Gastrocnemius medialis (tissue), 4 donors: ENCODE measurements at places on chromosomes 2 and 18. TPM values are rescaled to one million over a fixed set of nuclear protein-coding genes. Genes with fewer than 3 reads are reported as not detected.

The NTSR2 gene
- 0.85 TPM for total RNA-seq

The MC2R gene
- total RNA-seq = not detected

The DYNC1I2 gene
- 51.5 TPM for total RNA-seq

The ESPNL gene
- not detected for total RNA-seq

The POTEE gene
- total RNA-seq = not detected

The DNER gene
- 0.41 TPM for total RNA-seq

The ANO7 gene
- total RNA-seq = 0.10 TPM

The KLHL41 gene
- total RNA-seq = 2,613 TPM

The UGT1A1 gene
- not detected for total RNA-seq

The MC5R gene
- not detected for total RNA-seq

The PLGLB2 gene
- 2.3 TPM for total RNA-seq

The CTAGE1 gene
- total RNA-seq = not detected

The NT5C1B gene
- not detected for total RNA-seq

DNA sequence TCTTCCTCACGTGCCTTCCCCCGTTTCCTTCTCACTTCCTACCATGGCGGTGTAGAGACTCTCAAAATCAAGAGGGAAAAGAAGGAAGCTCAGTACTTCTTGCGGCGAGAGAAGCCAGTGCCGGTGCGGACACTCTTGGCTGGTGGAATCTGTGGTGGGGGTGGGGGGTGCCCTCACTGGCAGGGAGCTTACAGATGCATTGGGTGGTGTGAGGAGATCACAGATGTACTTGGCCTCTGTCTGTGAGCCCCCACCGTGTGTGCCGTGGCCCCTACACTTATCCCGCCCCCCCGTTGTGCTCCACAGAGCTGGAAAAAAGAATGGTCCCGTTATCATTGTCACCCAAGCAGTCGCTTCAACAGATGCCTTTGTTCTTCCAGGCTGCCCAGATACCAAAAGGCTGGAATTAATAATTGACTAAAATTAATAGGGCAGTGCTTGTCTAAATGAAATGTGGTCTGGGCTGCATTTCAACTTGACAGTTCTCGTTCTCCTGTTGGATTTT lies 79.8 kb downstream of the VAPA start:
- no peak for DNase-seq

- DNase-seq = no peak
These were observed at the start of gene ERFE for GRCh38 chr2:238158509-238159070. ERFE (plus strand) TSS chr2:238158970; CDS start chr2:238159008, 38 bp downstream.

GRCh38 chr2:233168445-233168844 lies 83.0 kb upstream of the ATG16L1 start:
- DNase-seq = no peak

GRCh38 chr2:55049043-55049820 lies 1.0 kb downstream of the RTN4 start:
- DNase-seq = peak; percentile 82

DNA sequence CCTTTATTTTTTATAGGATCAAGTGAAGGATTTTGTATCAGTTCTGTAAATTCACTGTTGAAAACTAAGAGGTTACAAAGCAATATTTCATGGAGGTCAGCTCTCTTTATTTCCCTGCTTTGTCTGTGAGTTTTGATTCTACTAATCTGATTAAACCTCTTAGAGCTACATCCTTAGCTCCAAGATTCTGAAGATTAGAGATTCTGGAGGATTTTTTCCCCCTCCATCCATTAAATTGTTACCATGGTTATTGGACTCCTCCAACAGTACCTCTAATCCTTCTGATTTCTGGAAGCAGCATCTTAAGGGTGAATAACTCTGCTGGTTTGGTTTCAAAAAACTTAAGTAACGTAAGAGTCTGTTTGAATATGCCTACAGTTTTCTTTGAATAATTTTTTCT lies 110.0 kb downstream of the TANC1 start:
- DNase-seq = no peak

GRCh38 chr2:18552351-18553077 lies 7.9 kb downstream of the RDH14 start:
- DNase-seq = no peak

DNA sequence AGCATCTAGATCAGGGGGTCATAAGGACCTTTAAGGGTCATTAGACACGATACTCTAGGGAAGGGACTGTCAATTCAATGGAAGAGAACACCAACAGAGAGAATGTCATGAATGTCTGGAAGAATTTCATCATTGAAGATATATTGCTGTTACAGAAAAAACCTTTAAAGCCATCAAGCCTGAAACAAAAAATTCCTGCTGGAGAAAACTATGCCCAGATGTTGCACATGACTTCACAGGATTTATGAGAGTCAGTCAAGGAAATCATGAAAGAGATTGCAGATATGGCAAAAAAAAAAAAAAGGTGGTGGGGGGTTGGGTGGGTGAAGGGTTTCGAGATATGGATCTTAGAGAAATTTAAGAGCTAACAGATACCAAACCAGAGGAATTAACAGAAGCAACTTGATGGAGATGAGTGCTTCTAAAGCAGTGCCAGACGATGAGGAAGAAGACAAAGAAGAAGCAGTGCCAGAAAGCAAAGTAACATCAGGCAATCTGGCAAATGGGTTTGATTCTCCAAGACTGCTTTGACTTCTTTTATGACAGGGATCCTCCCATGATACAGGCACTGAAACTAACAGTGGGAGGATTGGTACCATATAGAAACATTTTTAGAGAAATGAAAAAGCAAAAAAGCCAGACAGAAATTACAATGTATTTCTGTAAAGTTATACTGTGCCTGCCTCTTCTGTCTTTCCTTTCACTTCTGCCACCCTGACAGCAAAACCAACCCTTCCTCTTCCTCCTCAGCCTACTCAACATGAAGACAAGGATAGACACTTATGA lies 28.5 kb downstream of the MAP4K3 start:
- DNase-seq = no peak

DNA sequence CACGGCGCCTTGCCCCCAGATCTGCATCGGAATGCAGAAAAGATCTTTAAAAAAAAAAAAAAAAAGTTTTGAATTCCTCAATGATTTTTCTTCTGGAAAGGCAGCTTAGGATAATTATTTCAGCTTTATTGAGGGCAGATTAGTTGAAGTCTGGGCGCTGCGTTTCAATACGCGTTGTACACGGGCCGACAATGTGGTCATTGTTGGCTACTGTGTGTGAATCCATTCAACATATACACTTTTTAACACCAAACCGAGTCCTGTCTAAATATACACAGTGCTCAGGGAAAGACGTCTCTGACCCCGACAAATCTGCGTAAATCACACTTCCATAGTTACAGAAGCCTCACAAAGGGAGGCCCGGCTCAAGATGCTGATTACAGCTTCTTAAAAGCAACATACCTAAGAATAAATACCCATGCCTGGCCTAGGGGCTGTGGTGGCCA lies 1.4 kb upstream of the SIX3 start:
- DNase-seq = no peak

DNA sequence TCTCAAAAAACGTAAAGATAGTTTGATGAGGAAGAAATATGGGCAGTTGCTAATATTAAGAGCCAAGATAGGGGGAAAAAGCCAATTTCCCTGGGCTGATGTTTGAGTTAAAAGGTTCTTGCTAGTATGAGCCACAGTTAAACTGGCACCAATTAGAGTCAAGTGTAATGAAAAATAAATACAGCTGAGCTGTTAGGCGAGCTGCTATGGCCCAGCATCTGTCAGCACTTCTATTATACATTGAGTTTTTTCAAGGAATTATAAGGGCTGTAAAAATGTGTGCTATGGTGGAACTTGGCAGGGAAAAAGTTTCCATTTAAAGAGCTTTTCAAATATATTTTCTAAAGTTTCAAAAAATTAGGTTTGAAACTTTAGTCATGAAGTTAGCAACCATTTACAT lies 279.6 kb downstream of the CYRIA start:
- DNase-seq = no peak

- no peak for DNase-seq
These were observed 335.0 kb upstream of the ACVR2A start for GRCh38 chr2:147509821-147510220.

DNA sequence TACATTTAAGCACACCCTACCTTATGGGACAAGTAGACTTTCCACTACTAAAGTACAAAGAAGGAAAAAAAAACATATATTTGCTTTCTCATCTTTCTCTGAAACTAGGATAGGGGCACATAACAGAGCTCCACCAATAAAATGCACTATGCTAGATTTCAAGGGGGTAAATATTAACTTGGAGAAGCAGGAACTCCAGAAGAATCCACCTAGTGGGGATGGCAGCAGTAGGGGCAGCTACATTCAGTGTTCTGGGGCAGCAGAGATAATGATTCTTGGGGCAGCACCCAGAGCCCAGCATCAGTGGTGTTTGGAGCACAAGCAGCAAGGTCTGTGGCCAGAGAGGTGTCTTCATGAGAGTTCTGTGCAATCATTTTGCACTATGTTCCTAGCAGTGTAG lies 64.7 kb downstream of the DTNB start:
- DNase-seq = no peak

DNA sequence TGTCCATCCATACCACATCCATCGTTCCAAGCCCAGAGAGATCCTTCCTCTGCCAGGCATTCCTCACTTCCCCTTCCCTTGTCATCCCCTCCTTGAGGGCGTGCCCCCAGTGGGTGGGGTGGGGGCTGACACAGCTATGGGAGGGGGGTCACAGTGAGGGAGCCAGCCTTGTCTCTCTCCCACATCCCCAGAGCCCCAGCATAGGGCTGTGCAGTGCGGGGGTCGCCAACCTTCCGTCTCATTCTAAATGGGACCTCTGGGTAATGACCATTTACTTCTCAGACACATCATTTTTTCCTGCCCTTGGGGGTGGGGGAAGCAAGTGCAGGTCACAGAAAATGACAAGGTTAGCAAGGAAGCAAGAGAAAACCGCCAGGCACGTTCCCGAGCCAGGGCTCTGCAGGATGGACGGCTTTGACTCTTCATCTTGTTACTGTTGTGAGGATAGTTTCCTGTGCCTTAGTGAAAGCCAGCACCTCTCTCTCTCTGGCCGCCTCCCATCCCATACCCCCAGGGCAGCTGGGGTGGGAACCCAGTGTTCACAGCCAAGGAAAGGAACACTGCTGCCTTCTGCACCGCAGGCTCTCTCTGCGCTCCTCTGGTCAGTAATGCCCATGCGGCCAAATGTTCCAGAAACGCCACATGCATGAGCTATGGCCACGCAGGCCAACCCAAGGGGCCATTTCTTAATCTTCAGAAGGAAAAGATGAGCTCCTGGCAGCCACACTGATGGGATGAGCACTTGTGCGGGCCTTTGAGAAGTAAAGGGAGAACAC lies 22.7 kb upstream of the OTOS start:
- no peak for DNase-seq

GRCh38 chr18:48800466-48800865 lies 150.3 kb downstream of the SMAD7 start:
- DNase-seq = peak; percentile 10

GRCh38 chr2:12164689-12165088 lies 418.3 kb downstream of the LPIN1 start:
- no peak for DNase-seq

- no peak for DNase-seq
These were observed 234.9 kb downstream of the SOCS6 start for GRCh38 chr18:70523792-70524182.

- DNase-seq = peak; percentile 65
These were observed 30.2 kb upstream of the RIOK3 start for GRCh38 chr18:23422751-23423418.

DNA sequence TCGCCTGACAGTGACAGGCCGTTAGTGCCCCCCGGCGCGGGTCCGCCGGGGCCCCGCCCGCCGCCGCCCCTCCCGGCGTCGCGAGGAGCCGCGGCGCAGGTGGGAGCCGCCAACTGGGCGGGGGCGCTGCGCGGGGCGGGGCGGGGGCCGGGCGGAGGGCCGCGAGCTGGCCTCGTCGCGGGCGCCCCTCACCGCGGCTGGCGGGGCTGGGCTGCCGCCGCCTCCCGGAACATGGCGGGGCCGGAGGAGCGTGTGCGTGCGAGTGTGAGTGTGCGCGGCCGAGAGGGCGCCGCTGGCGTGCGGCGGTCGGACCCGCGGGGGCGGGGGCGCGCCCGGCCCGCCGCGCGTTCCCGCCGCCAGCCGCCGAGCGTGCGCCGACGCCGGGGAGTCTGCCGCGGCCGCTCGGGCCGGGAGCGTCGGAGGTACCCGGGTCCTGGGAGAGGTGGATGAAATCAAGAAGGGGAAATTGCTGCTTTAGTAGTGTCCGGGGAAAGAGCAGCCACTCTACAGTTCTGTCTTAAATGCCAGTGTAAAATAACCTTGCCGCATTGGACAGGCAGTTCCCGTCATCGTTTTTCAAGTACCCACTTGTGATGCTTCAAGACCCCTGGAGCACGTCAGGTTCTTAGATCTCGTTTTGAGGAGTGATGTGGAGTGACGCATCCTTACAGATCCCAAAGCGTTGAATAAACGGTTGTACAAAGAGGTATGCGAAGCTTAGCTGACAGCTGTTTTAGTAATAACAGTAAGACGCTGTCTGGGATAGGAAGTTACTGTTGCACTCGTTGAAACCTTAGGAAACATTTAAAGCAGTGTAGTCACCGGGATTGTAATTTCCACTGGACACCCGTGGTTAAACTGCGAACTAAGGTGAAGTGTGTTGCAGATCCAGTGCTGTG lies 836 bp downstream of the ANKRD12 start:
- peak; percentile 24 for DNase-seq

- DNase-seq = no peak
These were observed 115.2 kb upstream of the FOSL2 start for GRCh38 chr2:28277466-28277865.

DNA sequence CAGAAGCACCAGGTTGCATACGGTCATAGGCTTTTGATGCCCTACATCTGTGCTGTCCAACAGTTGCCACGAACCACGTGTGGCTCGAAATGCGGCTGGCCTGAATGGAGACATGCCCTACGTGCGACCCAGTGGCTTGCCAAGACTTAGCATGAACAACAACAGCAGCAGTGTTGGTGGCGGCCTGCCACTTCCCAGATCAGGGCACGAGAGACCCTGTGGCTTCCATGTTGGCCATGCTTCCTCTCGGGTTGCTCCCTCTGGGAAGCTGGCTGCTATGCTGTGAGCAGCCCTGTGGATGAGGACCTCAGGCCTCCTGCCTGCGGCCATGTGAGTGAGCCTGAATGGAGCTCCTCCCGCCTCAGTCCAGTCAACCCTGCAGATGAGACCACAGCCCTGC lies 212.3 kb downstream of the HDAC4 start:
- DNase-seq = peak; percentile 3

- DNase-seq = no peak
These were observed 58.0 kb downstream of the RND3 start for GRCh38 chr2:150429384-150429961.
